ENCODE measurements at places on chromosomes 12 and 14.

DNA sequence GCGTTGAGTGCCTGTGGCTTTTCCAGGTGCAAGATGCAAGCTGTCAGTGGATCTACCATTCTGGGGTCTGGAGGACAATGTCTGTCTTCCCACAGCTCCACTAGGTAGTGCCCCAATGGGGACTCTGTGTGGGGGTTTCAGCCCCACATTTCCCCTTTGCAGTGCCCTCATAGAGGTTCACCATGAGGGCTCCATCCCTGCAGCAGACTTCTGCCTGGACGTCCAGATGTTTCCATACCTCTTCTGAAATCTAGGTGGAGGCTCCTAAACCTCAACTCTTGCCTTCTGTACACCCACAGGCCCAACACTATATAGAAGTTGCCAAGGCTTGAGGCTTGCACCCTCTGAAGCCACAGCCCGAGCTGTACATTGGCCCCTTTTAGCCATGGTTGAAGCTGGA is 52.9 kb downstream of the PRKCH start:
- DNase-seq = no peak

DNA sequence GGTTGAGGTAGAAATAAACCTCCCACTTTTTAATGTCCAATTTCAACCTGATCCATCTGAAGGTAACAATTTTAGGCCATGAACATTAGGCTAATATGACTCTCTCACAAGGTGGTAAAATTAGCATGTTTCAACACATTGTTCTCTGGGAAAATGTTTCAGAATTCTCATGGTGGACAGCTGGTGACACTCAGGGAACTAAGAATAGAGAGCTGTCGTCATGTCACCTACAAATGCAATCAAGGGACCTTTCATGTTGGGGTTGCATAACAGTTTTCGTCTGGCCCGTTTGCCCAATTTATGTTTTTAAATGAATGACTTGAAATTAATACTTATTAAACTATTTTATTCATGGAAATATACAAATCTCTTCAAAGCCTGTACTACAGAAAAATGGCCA is 180.7 kb upstream of the PRICKLE1 start:
- DNase-seq = no peak

DNA sequence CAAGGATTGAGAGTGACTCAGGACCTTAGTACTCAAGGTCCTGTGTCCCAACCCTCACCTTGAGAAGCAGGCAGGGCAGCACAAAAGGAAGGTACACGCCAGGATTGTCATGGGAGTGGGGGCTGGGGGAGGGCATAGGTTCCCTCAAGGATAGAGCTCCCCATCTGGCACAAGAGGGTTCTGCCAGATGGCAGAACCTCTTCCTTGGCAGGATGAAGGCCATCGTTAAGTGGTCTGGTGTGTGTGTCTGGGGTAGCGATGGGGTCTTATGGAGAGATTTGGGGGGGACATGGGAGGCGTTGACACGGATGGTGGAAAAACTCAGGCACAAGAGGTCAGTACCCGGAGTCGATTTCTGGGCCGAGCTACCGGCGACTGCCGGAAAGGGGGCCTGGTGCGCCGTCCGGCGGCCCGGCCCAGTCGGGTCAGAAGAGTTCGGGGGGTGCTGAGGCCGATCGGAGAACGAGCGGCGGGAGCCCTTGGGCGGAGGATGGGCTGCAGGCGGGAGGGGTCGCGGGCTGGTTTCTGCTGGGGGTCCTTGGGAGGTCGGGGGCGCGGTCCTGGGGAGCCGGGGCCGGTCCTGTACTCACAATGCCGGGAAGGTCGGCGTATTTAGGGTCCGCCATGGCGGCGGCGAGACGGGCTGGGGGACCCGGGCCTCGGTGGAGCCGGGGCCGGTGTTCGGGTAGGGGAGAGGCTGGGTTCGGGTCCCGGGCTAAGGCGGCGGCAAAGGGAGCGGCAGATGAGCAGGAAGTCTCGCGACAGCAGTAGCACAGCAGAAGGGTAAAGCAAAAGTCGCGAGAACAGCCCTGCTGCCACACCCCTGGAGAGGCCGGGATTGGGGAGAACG is at the start of gene DCTN2:
Gene DCTN2, minus strand, starts transcription at position 755 of the 850 bp plus-strand sequence. Its CDS starts 129 bp downstream, at position 626.
- DNase-seq = peak; percentile 53

DNA sequence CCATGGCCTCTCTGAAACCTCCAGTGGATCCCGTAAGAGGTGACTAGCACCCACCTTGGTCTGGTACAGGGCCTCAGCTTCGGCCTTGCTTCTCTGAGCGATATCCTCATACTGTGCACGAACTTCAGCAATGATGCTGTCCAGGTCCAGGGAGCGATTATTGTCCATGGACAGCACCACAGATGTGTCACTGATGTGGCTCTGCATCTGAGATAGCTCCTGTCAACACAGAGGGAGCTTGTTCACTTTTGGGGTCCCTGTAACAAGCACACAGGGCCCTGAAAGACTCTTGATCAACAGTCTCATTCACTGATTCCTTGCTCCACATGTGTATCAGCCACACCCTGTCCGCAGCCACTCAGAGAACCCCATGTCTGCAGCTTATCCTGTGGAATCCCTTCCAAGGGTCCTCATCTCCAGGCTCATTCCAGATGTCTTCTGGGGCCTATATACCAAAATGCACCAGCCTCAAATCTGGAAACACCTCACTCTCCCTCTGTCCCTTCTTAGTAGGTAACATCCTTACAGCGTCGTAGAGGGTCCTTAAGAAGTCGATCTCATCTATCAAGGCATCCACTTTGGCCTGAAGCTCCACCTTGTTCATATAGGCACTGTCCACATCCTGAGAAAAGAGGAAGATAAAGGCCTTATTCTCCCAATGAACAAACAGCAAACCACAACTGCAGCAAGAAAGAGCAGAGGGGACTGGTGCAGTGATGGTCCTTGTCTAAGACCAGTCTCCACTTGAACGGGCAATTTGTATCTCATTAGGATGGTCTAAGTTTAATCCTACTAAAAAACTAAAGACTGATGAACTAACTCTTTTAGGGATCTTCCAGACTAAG is 3.5 kb downstream of the KRT3 start:
- no peak for DNase-seq

DNA sequence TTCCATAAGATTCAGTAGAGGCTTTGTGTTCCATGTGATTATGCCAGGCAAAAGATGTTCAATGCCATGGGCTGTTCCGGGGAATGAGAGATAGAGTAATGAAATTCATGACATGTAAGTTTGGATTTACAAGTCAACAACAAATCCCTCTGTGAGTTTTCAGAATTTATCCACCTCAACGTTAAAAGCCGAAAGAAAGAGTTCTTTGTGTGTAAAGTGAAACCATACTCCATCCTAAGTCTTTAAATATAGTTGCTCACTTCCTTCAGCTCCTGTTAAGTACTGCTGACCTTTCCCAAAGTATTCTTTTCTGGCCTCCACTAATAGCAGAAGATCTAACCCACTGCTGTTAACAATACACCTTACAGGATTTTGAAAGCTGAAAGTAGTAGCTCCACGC is 190.0 kb downstream of the TMX1 start:
- no peak for DNase-seq

GRCh38 chr12:19088606-19089005 is 40.9 kb upstream of the PLEKHA5 start:
- no peak for DNase-seq

DNA sequence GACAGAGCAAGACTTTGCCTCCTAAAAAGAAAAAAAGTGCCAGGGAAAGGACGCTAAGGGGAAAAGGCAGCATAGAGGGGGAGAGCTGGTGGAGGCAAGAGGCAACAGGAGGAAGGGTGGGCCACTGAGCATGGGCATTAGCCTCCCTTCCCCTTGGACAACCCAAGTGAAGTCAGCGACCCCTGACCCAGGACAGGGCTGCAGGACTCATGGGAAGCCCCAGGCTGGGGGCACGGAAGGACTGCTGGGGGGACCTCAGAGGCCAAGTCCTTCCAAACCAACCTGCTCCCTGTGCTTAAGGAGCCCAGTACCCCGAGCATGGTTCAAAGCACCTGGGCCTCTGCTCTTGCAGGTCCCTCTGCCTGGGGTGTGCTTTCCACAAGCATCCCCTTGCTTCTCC is 27.5 kb downstream of the CMKLR1 start:
- no peak for DNase-seq

DNA sequence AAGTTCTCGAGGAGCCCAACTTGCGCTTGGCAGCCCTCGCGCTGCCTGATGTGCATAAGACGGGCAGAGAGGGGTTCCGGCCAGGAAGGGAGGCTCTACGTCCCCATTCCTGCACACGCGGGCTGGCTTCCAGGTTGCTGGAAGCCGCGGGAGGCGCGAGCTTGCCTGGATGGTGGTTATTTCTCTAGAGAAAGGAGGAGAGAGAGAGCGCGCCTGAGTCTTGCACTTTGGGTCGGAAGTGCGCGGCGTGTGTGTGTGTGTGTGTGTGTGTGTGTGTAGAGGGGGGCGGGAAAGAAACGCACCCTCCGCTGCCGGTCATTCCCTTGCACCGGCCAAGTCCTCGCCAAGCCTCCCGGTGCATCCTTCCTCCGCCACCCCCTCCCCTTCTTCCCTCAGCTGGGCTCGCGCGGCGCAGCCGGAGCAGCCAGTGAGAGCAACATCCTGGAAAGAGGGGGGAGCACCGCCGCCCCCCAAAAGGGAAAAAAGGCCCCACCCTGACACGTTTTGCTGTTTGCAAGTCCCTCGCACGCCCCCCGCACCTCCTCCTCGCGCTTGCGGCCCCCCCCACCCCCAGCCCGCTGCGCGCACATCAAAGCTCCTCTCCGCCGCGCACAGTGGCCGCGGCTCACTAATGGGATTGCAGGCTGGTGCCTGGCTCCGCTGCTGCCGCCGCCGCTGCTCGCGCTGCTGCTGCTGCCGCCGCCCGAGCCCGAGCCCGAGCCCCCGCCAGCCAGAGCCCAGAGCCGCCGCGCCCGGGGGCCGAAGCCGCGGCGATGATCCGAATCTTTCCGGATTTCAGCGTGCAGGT is 4.4 kb upstream of the NPAS3 start:
- no peak for DNase-seq

DNA sequence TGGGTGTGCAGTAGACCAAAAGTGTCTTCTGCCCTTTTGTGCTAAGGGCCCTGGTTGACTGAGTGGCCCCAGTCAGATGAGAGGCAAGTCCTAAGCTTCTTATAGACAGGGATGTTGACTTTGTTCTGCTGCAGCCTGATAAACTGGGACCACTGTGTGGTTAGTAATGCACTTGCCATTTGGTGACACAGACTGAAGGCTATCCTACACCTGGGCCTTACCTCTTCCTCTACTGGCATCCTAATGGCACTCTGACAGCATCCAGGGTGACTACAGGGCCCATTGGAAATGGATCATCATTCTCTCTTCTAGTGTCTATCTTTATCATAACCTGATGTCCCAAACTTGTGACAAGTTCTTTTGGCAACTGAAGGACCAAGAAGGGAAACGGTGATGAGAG is 3.3 kb downstream of the SDR39U1 start:
- no peak for DNase-seq

Data from stimulated activated CD8-positive, alpha-beta memory T cell treated with anti-CD3 and anti-CD28 coated beads, Interleukin-4, amount 100 ng/mL, for 1 hour (primary cell).